Uterus (tissue), 4 donors: ENCODE measurements at places on chromosomes 3 and 15.
A peak's percentile ranks its signal among the peaks of the same experiment; 100 is the strongest.

DNA sequence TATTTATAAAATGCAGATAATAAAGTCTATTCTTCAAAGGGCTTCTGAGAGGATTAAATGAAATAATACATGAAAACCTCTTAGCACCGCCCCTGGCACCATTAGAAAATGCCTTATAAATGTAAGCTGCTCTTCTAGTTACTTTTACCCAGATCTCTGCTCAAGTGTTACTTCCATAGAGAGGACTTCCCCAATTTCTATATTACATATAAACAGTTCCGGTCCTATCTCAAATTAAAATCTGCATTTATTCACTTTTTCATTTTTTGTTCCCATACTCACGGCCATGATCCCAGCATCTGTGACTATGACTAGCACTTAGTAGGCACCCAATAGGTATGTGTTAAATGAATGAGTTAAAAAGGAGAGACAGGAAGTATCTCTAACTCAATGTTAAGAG, 890.9 kb upstream of the CFAP20DC start:
- H3K4me3 ChIP-seq: no peak overlapping the region
- no peak overlapping the region for H3K27ac ChIP-seq
- H3K4me1 ChIP-seq: no peaks in the 10 kb centered on the region
- no peaks in the 10 kb centered on the region for H3K27me3 ChIP-seq

- H3K27me3 ChIP-seq: no peaks in the 10 kb centered on the region
- H3K4me1 ChIP-seq: no peaks in the 10 kb centered on the region
- DNase-seq: no peak
- no peak within 1 kb of the TSS for H3K27ac ChIP-seq
- H3K36me3 ChIP-seq: no peaks in the 10 kb centered on the region
- H3K4me3 ChIP-seq: peak within 1 kb of the TSS; percentile 57
Measured at GRCh38 chr3:19147905-19148767, at the start of gene KCNH8. Gene KCNH8, plus strand, starts transcription at chr3:19148510. Its CDS starts 210 bp downstream, at chr3:19148720.

DNA sequence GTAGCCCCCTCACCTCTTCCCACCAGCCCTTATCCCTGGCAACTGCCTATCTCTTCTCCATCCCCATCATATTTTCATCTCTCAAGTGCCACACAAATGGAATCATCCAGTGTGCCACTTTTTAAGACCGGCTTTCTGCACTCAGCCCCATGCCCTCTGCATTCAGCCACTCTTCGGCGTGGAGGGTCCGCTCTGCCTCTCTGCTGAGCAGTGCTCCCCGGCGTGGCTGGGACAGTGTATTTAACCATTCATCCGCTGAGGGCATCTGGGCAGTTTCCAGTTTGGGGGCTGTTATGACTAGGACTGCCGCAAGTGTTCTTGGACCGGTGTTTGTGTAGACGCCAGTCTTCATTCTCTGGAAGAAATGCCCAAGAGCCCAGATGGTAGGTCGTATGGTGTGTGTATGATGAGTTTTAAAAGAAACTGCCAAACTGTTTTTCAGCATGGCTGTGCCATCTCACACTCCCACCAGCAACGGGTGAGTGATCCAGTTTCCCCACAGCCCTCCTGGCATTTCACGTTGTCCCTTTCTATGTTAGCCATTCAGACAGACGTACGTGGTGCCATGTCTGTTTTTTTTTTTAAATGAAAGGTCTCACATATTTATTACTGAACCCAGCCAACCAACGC, 20.9 kb downstream of the IQSEC1 start:
- no peaks in the 10 kb centered on the region for H3K36me3 ChIP-seq
- H3K4me1 ChIP-seq: no peaks in the 10 kb centered on the region
- DNase-seq: no peak
- no peaks in the 10 kb centered on the region for H3K27me3 ChIP-seq

DNA sequence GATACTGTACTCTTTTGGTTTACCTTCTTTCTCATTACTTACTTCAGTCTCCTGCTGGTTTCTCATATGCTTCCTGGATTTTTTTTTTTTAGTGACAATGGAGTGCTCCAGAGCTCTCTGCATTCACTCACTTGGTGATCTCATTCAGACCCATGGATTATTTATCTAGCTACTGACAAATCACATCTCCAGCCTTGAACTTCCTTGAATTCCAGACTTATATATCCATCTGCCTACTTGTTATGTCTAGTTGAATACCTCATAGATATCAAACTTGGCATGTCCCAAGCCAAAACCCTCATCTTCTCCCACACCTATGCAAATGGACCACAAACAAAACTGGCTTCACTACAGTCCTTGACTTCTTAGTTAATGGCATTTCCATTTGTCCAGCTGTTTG, 234.7 kb upstream of the ZPLD1 start:
- H3K27me3 ChIP-seq: no peaks in the 10 kb centered on the region
- H3K4me1 ChIP-seq: no peaks in the 10 kb centered on the region
- no peaks in the 10 kb centered on the region for H3K36me3 ChIP-seq
- DNase-seq: no peak
- no peak overlapping the region for H3K27ac ChIP-seq

DNA sequence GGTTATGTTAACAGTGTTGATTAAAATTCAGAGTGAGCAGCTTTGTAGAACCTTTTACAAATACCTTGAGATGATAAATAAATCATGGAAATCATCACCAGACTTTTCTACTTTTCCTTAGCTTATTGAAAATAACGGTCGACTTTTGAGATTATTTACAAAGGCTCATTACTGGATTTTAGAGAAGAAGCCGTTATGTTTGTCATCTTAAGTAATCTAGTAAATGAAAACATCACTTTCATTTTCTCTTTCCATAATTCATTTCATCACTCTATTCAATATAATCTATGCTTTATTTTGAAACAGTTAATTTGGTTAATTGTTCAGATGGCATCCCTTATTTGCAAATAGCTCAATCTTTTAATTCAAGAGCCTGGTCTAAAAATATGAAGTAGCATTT, 3.6 kb downstream of the PLCL2 start:
- H3K4me1 ChIP-seq: no peaks in the 10 kb centered on the region
- no peak overlapping the region for H3K4me3 ChIP-seq
- no peaks in the 10 kb centered on the region for H3K27me3 ChIP-seq
- peak overlapping the region; percentile 43 for H3K27ac ChIP-seq
- no peak for DNase-seq
- H3K36me3 ChIP-seq: no peaks in the 10 kb centered on the region

- H3K27me3 ChIP-seq: no peaks in the 10 kb centered on the region
- H3K36me3 ChIP-seq: no peaks in the 10 kb centered on the region
- no peaks in the 10 kb centered on the region for H3K4me1 ChIP-seq
- H3K27ac ChIP-seq: no peak overlapping the region
- no peak for DNase-seq
Measured at GRCh38 chr3:139231555-139232281, 112.1 kb upstream of the MRPS22 start.

- no peak overlapping the region for H3K27ac ChIP-seq
- no peaks in the 10 kb centered on the region for H3K4me1 ChIP-seq
- no peaks in the 10 kb centered on the region for H3K36me3 ChIP-seq
- no peak overlapping the region for H3K4me3 ChIP-seq
- no peak for DNase-seq
Measured at GRCh38 chr15:84661001-84661400, 3.0 kb upstream of the NMB start.

DNA sequence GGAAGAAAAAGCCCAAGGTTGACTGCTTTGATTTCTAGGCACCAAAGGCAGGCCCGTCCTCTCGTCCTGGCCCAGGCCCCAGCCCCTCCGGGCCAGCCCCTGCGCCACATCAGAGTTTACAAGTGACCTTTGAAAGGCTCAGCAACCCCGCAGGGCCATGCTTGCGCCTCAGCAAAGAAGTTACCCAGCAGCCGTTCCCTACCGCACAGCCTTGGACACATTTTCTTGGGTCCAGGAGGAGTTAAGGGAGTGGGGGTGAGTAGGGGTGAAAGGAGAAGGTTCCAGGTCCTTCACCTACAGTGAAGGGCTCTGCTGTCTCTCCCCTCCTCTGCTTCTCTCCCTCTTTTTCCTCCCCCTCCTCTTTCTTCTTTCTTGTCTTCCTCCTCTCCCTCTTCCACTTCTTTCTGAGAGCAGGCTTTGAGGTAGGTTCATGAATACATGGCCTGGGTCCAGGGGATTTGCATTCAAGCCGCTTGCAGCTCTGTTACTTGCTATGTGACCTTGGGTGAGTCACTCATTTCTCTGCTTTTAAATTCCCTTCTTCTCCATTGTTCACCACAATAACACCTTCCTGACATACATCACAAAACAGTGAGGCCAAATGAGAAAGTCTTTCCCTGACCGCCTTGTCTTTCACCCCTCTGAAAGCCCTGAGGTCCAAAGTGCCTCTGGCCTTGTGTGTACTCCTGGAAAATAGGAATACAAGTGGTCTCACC, 223.3 kb upstream of the TPRG1 start:
- peak overlapping the region; percentile 95 for H3K27ac ChIP-seq
- no peaks in the 10 kb centered on the region for H3K27me3 ChIP-seq
- peaks cover 15% of the 10 kb centered on the region for H3K4me1 ChIP-seq
- no peaks in the 10 kb centered on the region for H3K36me3 ChIP-seq
- DNase-seq: peak; percentile 78
- peak overlapping the region; percentile 29 for H3K4me3 ChIP-seq

- H3K4me3 ChIP-seq: no peak overlapping the region
- no peaks in the 10 kb centered on the region for H3K27me3 ChIP-seq
- H3K27ac ChIP-seq: no peak overlapping the region
Measured at GRCh38 chr15:26744894-26745293, 28.0 kb downstream of the GABRB3 start.

DNA sequence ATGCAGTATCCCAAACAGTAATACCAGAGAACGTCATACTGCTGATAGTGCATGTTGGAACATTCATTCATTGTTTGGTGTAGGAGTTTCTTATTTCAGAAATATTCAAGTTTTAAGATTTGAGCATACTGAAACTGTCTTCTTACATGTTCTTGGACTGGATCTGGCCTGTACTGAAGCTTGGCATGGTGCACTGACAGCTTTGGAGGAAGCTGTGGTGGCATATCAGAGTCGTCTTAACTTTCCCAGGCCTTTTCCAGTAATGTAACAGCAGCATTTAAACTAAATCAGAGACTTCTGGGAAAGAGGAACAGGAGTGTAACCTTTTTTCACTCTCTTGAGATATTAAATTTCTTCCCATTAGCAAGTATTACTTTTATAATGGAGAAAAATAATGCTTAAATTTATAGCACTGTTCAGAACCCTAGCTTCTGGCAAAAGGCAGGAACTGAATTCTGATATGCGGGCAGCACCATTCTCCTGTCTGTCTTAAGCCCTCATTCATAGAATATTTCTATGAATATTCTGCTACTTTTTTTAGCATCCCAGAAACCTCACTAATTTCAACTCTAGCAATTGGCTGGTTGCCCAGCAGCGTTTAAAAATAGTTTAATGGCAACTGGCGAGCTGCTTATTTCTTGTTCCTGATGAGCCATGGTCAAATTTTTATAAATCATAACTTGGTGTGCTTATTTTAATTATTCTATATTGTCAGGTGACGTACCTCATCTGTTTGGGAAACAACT, 31.1 kb downstream of the DNAJC13 start:
- peaks cover 3% of the 10 kb centered on the region for H3K4me1 ChIP-seq
- DNase-seq: peak; percentile 62
- H3K27me3 ChIP-seq: no peaks in the 10 kb centered on the region

- no peak overlapping the region for H3K27ac ChIP-seq
- H3K4me3 ChIP-seq: no peak overlapping the region
- H3K4me1 ChIP-seq: no peaks in the 10 kb centered on the region
- no peaks in the 10 kb centered on the region for H3K27me3 ChIP-seq
Measured at GRCh38 chr3:85481411-85482212, 522.8 kb downstream of the CADM2 start.

- no peaks in the 10 kb centered on the region for H3K4me1 ChIP-seq
- no peak for DNase-seq
- no peak overlapping the region for H3K27ac ChIP-seq
- no peaks in the 10 kb centered on the region for H3K27me3 ChIP-seq
- no peaks in the 10 kb centered on the region for H3K36me3 ChIP-seq
- H3K4me3 ChIP-seq: no peak overlapping the region
Measured at GRCh38 chr3:57015912-57016311, 44.6 kb upstream of the SPATA12 start.

- H3K36me3 ChIP-seq: no peaks in the 10 kb centered on the region
- H3K27me3 ChIP-seq: no peaks in the 10 kb centered on the region
- peaks cover 19% of the 10 kb centered on the region for H3K4me1 ChIP-seq
- H3K27ac ChIP-seq: peak overlapping the region; percentile 83
Measured at GRCh38 chr3:15290736-15291135, 41.6 kb downstream of the SH3BP5 start.

- H3K27ac ChIP-seq: no peak overlapping the region
- H3K27me3 ChIP-seq: no peaks in the 10 kb centered on the region
- DNase-seq: no peak
- H3K4me1 ChIP-seq: no peaks in the 10 kb centered on the region
Measured at GRCh38 chr3:22373182-22373581, 622.2 kb upstream of the ZNF385D start.

GRCh38 chr3:58557491-58557890, 19.7 kb downstream of the FAM107A start:
- H3K4me3 ChIP-seq: no peak overlapping the region
- H3K27me3 ChIP-seq: no peaks in the 10 kb centered on the region
- no peaks in the 10 kb centered on the region for H3K36me3 ChIP-seq
- peak overlapping the region; percentile 55 for H3K27ac ChIP-seq

GRCh38 chr3:44870375-44871061, 3.9 kb upstream of the TGM4 start:
- no peak for DNase-seq
- H3K4me3 ChIP-seq: no peak overlapping the region
- H3K27me3 ChIP-seq: no peaks in the 10 kb centered on the region
- H3K36me3 ChIP-seq: no peaks in the 10 kb centered on the region
- H3K27ac ChIP-seq: no peak overlapping the region
- H3K4me1 ChIP-seq: no peaks in the 10 kb centered on the region

DNA sequence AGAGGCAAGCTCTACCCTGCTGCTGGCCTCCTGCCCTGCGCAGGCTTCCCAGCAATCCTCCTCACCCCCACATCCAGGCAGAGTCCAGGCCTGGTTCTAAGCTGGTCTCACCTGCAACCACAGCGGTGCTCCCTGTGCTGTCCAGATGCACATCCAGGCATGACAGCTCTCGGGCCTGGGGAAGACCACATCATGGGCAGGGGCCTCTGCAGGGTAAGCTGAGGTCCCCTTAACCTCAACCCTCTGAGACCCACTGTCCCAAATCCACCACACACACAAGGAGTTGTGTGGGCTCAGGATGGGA, 10.8 kb downstream of the PLA2G4D start:
- no peak overlapping the region for H3K4me3 ChIP-seq
- no peak for DNase-seq
- no peaks in the 10 kb centered on the region for H3K36me3 ChIP-seq
- no peaks in the 10 kb centered on the region for H3K27me3 ChIP-seq
- no peaks in the 10 kb centered on the region for H3K4me1 ChIP-seq
- H3K27ac ChIP-seq: no peak overlapping the region

- H3K36me3 ChIP-seq: no peaks in the 10 kb centered on the region
- H3K27ac ChIP-seq: no peak overlapping the region
- H3K4me1 ChIP-seq: no peaks in the 10 kb centered on the region
Measured at GRCh38 chr3:29896856-29897255, 616.0 kb downstream of the RBMS3 start.
